ENCODE measurements at places on chromosomes 1 and 21.

GRCh38 chr1:83889707-83890106, 109.2 kb downstream of the TTLL7 start:
- no peak for DNase-seq

GRCh38 chr1:157045250-157046218, at the start of gene ARHGEF11:
Gene ARHGEF11 (minus strand): TSS chr1:157045742. CDS start chr1:157044330, 1,412 bp downstream.
- peak; percentile 96 for DNase-seq

GRCh38 chr1:40795811-40796586, 12.4 kb downstream of the KCNQ4 start:
- DNase-seq, result no peak

DNA sequence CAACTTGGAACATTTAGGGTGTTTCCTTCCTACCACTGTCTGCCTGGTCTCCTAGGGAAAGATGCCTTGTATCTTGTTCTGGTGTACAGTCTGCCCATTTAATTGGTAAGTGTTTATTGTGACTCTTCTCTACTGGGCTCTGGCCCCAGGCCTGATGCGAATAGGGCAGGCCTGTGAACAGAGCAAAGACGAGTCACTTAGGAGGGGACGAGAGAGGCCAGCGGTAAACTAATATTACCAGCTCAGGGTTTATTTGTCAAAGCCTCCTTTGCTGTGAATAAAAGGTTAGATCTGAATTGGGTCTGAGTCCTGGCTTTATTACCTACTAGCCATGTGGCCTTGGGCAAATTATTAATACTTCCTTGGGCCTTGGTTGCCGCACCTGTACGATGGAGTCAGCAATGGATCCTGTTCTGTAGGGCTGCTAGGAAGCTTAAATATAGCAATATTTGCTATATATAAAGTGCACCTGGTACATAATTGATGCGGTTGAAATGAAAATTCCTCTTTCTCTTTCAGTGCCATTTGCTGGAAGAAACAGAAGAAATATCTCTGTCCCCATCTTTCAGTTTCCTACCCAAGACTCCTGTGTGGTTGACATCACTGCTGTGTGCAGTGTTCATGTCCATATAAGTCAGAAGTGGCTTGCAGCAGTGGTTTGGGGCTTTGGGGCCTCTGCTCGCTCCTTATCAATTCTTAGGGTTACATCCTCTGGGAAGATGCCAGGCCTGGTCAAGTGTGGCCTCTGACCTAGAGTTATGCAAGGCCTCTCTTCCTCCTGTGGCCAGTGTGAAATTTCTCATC, 32.4 kb downstream of the MAPKAPK2 start:
- no peak for DNase-seq

- DNase-seq, result no peak
Observed at GRCh38 chr1:19610282-19610981, 33.7 kb upstream of the NBL1 start.

GRCh38 chr1:245261786-245262185, 107.0 kb downstream of the KIF26B start:
- DNase-seq, result no peak

- no peak for DNase-seq
Observed at GRCh38 chr21:17053321-17053720, 459.5 kb upstream of the CXADR start.

DNA sequence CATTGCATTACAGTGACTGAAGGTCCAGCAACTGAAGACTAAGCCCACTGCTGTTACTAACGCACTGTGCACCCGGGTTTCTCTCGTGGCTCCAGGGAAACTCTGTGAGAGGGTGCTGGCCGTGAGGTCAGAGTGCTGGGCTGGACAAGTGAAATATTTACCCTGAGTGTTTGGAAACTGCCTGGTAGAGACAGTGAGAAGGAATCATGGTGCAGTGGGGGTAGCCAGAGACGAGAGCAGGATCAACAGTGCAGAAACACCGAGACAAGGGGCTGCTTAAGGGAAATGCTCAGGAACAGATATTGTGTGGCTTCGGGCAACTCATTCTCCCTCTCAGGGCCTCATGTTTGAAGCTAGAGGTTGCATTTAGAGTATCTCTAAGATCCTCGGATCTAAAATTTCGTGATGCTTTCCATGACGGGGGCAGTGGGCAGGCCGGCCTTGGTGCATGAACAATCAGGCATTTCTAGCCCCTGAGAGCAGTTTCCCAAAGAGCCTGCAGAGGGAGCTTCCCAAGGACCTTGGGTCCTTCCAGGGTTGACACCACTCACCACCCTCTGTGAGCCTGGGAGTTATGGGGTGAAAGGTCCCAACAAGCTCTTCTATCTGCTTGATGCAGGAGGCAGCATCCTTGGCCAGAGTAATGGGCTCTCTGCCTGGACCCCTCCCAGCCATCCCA, 9.7 kb downstream of the CD2 start:
- no peak for DNase-seq

DNA sequence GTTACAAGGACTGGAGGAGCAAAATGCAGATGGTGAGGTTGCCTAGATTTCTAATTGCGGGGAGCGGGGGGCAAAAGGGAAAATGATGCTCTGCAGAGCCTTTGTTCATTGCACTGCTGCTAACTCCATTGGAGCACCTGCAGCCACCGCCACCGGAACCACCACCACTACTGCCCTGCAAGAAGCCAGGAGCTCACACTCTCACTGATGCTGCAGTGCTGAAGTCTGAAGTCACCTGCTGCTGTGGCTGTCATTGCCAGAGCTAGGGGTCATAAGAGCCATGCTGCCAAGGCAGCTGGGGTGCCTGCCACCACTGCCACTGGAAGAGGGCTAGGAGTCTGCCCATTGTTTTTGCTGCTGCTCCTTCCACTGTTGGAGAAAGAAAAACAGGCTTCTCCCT, 7.3 kb upstream of the HPCAL4 start:
- no peak for DNase-seq

DNA sequence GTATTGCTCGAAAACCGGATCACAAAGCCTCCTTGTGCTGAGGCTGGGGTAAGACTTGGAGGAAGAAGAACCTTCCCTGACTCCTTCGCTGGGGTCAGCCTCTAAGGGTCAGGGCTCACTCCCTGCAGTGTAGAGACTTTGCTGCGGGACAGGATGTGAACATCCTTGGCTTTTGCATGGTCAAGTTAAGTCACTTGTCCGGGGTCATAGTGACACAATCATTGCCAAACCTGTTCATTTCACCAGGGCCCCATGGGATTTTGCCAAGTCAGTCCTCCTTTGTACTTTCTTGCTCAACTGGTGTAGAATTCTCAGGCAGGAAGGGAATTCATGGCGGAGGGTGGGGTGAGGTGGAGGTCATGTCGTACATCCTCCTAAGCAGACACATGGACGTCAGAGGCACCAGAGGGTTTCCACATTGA, 24.7 kb upstream of the IL10 start:
- no peak for DNase-seq

- no peak for DNase-seq
Observed at GRCh38 chr1:79587229-79587628, 580.7 kb upstream of the ADGRL4 start.

GRCh38 chr1:24643363-24644099, 429 bp downstream of the SRRM1 start:
- DNase-seq, result no peak

DNA sequence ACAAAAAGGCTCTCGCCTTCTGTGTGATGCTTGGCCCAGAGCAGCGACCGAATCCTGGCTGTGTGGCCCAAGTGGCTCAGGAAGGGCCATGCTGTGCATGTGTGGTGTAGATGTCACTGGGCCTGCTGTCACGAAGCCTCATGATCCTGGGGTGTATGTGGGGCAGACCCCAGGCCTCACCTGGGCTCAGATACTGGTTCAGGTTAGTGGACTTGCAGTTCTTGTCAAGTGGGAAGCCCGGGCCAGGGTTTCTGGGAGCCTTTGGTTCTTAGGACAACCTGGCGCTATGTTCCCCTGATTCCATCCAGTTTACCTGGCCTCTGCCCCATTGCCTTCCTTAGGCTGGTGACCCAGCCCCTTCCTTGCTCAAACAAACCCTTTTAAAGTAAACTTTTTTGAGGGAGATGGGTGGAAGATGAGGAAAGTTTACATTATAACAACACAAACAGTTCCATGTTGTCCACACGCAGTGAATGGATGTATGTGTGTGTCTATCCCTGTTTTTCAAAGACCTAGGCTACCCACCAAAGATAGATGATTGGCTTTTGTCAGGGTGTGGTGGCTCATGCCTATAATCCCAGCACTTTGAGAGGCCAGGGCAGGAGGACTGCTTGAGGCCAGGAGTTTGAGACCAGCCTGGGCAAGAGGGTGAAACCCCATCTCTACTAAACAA, 84.3 kb downstream of the UCK2 start:
- DNase-seq, result no peak

DNA sequence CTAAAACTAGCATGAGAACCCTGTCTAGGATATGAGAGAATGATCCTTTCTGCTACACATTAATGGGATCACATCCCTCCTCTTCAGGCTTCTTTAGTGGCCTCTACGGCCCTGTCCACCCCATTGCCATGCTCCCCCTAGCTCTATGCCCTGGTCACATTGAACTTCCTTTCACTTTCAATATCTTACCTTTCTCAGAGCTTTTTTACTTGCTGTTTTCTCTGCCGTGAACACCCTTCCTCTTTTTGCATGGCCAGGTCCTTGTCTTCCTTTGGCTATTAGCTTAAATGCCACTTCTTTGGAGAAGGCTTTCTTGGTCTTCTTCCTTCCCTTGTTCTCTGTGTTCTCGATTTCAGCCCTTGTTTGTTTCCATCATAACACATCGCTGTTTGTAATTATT, 97.4 kb downstream of the GIPC2 start:
- no peak for DNase-seq

GRCh38 chr1:154796303-154796892, 73.7 kb downstream of the KCNN3 start:
- DNase-seq, result no peak

- DNase-seq, result no peak
Observed at GRCh38 chr1:23741609-23742008, 1.7 kb upstream of the ELOA start.

DNA sequence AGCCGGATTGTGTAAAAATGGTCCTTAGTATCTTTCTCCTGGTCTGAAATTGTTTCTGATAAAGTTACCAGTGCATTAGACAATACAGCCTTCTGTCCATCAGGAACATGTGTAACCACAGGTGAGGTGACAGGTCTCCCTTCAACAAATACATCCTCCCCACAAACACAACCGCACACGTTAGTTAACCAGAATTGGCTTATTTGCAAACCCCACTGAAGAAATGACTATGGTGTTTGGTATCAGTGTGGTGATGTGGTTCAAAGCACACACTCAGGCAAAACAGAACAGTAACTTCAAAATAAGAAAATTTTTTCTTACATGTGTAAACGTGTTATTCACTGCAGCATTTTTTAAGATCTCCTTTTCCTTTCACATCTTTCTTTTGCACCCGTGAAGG, 517.2 kb upstream of the NR5A2 start:
- no peak for DNase-seq

GRCh38 chr1:64110924-64111777, 92.3 kb upstream of the UBE2U start:
- DNase-seq, result no peak

DNA sequence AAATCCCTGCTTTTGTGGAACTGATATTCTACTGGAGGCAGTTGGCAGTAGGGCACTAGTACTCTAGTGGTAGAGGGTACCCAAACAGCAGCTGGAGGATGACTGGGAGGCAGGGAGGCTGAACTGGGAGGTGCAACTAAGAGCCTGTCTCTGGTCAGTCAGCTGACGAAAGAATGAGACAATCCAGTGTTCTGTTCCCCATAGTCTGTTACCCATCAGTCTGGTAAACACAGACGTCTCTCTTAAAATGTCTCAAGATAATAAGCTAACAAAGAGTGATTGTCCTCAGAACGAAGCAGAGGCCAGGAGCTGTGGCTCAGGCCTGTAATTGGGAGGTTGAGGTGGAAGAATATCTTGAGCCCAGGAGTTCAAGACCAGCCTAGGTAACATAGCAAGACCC, 30.4 kb downstream of the TFAP2E start:
- no peak for DNase-seq
